NCI-H446 (cell line): ENCODE measurements at places on chromosomes 4 and X.

DNA sequence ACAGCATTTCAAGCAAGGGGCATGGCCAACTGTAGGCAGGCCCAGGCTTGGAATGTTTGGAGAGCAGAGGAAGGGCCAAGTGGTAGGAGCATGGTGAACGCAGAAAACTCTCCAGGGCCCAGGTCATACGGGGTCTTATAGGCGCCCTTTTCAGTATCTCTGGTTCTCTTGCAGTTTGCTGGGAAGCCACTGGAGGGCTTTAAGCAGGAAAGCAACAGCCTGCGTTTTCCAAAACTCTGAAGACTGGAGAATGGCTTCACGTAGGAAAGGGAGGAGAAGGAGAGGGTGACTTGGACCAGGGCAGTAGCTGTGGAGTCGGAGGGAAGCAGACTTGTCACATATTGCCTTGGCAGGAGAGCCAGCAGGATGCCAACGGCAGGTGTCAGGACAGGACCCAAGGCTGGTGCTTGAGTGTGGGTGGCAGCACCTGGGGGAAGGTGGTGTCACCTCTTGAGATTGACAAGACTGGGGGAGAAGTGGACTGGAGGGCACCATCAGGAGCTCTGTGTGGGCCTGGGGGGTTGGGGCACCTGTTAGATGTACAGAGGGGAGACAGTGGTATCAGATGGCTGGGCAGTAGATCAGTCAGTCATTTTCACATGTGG is 21.9 kb downstream of the TKTL1 start:
- peak; percentile 16 for DNase-seq

DNA sequence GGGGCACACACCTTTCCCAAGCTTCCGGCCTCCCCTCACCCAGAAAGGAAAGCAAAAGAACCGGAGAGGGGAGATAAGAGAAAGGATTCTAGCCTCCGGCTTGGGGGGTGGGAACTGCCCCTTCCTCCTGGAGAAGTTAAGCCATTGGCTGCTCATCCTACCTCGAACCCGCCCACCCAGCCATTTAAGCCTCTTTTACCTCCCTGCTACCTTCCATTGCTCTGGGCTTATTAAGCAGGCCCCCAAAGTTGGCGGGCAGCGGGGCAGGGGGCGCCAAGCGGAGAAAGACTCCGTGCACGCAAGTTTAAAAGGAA is 2.3 kb downstream of the MAML3 start:
- DNase-seq = peak; percentile 90

DNA sequence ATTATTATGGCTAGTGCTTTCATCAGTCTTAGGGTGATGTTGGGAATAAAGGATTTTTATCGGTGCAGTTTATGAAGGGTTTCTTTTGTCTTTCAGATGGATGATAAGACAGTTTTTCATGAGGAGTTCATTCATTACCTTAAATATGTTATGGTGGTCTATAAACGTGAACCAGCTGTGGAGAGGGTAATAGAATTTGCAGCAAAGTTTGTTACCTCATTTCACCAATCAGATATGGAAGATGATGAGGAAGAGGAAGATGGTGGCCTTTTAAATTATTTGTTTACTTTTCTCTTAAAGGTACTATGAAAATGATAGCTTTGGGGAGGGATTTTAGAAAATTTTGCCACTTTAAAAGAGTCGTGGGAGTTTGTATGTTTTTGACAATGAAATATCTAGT is 1.3 kb downstream of the NCAPG start:
- no peak for DNase-seq

- no peak for DNase-seq
Observed at GRCh38 chr4:78288327-78288726, 231.2 kb downstream of the FRAS1 start.
